ENCODE measurements at places on chromosomes 11 and 22.

DNA sequence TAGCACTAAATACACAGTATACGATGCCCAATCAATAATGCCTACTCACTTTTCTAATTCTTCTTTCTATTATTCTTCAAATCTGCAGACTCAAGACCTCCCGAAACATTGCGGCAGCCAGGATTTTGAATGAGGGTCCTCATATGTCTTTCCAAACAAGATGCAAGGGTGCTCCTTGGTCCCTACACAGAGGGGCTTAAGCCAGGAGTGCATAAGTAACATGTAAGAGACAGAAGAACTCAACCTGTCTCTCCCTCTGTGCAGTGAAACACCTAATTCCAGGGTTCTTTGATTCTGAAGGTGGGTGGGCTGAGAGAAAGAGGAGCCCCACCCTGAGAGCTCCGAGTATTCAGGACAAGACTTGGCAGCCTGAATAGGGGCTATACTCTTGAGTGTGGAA is 117.6 kb downstream of the ZNF280B start:
- DNase-seq: no peak

DNA sequence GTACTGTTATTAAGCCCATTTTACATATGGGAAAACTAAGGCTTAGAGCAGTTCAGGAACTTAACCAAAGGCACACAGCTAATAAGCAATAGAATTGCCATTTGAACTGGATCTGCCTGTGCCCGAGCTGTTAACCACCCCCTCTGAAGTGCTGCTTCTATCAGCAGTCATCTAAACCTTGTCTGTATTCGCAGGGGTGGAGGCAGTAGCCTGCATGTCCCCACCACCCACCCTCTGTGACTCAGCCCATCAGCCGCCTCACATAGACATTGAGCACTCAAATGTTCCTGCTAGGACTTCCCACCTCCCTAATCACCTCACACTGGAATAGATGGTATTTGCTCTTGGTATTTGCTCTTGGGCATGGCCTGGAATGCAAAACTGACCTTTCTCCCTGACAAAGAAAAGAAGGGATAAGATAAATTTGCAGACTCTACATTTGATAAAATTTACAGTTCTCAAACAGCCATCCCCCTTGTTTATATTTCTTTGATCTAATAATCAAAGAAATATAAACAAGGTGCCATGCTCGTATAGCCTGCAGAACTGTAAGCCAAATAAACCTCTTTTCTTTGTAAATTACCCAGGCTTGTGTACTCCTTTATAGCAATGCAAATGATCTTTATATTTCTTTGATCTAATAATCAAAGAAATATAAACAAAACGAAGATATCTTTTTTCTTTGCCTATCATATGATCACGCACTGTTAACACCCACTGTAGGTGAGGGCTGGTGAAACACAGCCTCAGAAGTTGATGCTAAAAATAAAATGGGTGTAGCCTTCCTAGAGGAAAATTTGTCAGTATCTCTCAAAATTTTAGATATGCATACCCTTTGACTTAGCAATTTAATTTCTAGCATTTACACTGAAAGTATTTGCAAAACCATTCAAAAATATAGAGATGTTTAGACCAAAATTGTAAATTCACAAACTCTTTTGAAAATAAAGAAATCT is 15.9 kb downstream of the DKK3 start:
- no peak for DNase-seq

DNA sequence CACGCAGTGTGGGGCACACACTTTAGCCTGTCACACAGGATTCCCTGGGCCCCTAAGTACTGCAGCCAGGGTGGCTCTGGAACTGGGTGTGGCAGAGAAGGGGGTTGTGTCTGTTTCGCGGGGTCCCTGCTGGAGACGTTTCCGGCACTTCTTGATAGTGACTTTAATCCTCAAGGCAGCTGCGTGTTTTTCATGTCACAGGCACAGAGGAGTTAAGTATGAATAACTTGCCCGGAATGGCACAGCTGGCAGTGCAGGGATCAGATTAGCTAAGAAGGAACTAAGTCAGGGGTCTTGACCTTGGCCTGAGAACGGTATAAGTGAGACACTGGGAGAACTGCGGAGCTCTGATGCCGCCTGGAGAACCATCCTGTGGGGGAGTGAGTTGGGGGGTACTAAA is 7.5 kb upstream of the KRTAP5-7 start:
- no peak for DNase-seq

DNA sequence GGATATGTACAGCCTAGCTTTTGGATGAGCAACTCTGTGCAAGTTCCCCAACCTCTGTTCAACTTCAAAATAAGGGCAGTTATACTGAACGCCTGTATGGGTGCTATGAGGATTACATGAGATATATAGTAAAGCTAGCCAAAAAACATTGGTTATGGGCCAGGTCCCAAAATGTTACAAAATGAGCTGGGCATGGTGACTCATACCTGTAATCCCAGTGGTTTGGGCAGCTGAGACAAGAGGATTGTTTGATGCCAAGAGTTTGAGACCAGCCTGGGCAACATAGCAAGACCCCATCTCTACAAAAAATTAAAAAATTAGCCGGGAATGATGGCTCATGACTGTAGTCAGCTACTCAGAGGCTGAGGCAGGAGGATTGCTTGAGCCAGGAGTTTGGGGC is 118.4 kb downstream of the TEAD1 start:
- DNase-seq: no peak

DNA sequence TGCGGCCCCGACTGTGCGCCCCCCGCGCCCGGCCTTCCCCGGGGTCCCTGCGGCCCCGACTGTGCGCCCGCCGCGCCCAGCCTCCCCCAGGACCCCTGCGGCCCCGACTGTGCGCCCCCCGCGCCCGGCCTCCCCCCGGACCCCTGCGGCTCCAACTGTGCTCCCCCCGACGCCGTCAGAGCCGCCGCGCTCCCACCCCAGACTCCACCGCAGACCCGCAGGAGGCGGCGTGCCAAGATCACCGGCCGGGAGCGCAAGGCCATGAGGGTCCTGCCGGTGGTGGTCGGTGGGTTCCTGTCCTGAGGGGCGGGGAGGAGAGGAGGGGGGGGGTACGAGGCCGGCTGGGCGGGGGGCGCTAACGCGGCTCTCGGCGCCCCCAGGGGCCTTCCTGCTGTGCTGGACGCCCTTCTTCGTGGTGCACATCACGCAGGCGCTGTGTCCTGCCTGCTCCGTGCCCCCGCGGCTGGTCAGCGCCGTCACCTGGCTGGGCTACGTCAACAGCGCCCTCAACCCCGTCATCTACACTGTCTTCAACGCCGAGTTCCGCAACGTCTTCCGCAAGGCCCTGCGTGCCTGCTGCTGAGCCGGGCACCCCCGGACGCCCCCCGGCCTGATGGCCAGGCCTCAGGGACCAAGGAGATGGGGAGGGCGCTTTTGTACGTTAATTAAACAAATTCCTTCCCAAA is 3.1 kb downstream of the DRD4 start:
- no peak for DNase-seq

DNA sequence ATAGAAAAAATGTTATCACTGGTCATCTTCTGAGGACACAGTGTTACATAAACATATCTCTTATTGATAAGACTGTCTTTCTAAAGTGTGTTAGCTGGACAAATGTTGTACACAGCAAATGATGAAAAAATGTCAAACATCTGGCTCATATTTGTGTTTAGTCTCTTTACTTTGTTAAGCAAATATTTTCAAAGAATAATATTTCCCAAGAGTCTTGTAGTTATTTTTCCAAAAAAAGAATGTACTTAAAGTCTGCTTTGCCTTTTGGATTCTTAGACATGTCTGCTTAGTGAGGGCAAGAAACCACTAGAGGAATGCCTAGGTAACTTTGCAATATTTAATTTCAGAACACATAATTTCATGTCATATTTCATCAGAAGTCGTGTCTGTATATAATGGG is 23.9 kb upstream of the CCDC179 start:
- no peak for DNase-seq

DNA sequence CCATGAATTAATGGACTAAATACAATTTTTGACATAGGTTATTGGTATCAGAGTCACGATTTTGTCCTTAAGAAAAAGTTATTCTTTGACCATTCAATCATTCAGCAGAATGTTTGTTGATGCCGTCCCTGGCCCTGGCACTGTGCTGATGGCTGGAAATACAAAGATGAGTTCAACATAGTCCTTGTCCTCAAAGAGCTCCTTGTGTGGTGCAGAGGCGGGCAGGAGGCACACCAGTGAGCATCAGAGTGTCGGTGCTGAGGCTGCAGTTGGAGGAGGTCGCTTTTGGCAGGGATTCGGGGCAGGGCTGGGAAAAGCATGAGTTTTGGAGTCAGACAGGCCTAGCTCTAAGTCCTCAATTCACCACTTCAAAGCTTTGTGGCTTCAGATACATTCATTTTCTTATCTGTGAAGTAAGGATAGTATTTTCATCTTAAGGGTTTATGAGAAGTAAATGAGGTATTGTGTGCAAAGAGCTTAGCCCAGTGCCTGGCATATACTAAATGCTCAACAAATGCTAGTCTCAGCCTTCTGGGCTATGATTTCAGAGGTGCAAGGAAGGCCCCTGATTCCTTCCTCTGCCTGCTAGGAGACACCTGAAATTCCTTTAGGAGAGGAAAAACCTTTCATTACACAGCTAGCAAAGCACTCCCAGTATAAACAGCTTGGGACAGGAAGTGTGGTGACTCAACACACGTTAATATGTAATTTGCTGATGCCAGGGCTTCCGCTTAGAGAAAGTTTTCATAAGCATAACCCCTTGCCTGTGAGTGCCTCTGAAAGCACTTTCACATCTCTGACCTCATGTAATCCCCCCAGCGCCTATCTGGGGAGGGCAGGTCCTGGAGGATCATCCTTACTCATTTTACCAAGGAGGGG is 113.8 kb downstream of the NECTIN1 start:
- DNase-seq: peak; percentile 54

GRCh38 chr11:37407461-37407860 is 809.4 kb upstream of the RAG2 start:
- no peak for DNase-seq

DNA sequence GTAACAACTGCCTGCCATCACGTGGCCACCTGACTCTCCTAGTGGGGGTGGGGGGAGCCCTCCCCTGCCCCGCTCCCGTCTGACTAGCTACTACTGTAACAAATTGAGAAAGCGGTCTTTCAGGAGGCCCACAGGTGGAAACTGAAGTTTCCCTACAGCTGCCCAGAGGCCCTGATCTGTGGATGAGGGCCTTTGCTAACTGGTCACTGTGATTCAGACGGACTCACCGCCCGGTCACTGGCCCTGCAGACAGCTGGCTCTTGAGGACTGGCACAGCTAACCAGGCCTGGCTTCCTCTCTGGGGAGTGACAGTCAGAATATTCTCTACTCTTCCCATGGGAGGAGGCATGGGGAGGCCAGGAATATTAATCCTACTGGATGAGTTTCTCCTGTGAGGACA is 116.8 kb downstream of the ARHGAP8 start:
- no peak for DNase-seq

All from HL-60 (cell line).